ENCODE measurements at places on chromosomes 3 and 15. TPM values are rescaled to one million over a fixed set of nuclear protein-coding genes. Genes with fewer than 3 reads are reported as not detected.

MRPS25 gene
- total RNA-seq = 64.6 TPM

CCR9 gene
- total RNA-seq = not detected

ARHGAP31 gene
- total RNA-seq = 2.5 TPM

SPINK8 gene
- total RNA-seq = not detected

TRAIP gene
- total RNA-seq = 32.0 TPM

CACNA1D gene
- total RNA-seq = 0.32 TPM

CLDN18 gene
- total RNA-seq = not detected

ACKR2 gene
- total RNA-seq = 2.8 TPM

HIGD2B gene
- total RNA-seq = not detected

SAXO2 gene
- 1.6 TPM for total RNA-seq

KLHL6 gene
- total RNA-seq = 27.4 TPM

CHDH gene
- total RNA-seq = 0.21 TPM

SCN10A gene
- not detected for total RNA-seq

HRG gene
- not detected for total RNA-seq

COX17 gene
- 71.5 TPM for total RNA-seq
